ENCODE measurements at places on chromosomes 13 and 19. TPM values are rescaled to one million over a fixed set of nuclear protein-coding genes. Genes with fewer than 3 reads are reported as not detected.

Gene TBC1D17
- 50.7 TPM for total RNA-seq

- peak; percentile 45 for DNase-seq
Measured at GRCh38 chr19:10390652-10391286, 10.4 kb upstream of the TYK2 start.

Gene PABPC3
- total RNA-seq: not detected

DNA sequence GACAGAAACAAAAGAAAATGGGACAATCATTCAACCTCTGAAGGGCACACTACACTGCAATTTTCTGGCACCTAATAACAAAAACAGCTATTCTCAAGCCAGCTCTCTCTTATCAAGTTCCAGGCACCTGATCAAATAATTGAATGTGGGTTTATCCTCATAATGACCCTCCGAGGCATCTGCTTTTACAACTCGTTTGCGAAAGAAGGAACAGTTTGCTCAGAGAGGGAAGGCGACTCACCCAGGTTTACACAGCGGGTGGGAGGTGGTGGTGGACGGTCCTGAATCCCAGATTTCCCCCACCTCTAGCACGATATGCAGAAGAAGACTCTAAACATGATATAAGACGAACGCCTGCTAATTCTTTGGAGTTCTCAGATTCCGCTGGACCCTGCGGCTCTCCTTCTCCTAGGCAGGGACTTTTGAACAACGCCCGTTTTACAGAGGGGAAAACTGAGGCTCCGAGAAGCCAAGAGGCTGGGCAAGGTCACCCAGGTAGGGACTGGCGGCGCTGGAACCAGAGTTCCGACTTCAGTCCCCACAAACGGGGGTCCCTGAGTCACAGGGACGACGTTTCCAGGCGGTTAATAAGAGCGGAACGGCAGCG, 641 bp downstream of the SGTA start:
- DNase-seq: no peak

- DNase-seq: no peak
Measured at GRCh38 chr13:79393564-79394249, 12.3 kb downstream of the RBM26 start.

- DNase-seq: peak; percentile 74
Measured at GRCh38 chr19:45632468-45633196, 6.6 kb downstream of the EML2 start.

Measured in heart right ventricle (tissue), 16 donors.